ENCODE measurements at places on chromosomes 4 and X. TPM values are rescaled to one million over a fixed set of nuclear protein-coding genes. Genes with fewer than 3 reads are reported as not detected.

Gene HSD17B13
- 0.22 TPM for total RNA-seq

DNA sequence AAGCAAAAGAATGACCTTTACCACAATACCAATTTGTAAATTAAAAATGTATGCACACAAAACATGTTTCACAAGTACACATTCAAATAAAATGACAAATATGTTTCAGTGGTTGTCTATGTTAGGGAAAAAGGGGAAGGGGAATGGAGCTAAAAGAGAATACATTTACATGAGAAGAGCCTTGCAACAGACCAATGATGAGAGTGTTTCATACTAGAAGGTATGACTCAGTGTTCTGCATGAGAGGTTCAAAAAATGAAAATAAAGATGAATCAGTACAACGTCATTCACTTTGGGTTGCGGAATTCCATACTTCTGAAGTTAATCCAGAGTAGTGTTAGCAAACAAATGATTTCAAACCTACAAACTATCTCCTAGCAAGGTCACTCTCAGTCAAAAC is 51.7 kb downstream of the RPGR start:
- DNase-seq: no peak

- DNase-seq: no peak
These were observed 20.1 kb upstream of the MAP7D3 start for GRCh38 chrX:136271300-136271699.

- DNase-seq: no peak
These were observed 35.9 kb upstream of the MSANTD1 start for GRCh38 chr4:3213106-3213425.

Gene PAGE5
- 1.1 TPM for total RNA-seq

Gene PPARGC1A
- total RNA-seq: not detected

DNA sequence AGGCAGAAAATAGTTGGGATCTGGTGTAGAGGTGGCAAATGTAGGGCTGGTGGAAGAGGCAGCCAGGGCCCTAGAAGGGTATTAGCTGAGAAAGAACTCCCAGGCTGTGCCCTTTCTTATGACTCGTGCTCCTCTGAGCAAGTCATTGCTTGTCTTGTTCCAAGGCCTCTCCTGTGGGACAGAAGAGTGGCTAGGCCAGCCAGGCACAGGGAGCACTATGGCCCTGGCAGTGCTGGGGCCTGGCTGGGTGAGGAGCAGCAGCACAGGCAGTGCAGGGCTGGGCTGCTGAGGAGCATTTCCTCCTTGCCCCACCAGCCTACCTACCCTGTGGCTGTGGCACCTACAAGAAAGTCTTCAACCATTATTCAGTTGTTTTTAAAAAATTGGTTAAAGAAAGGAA is 298.5 kb upstream of the NR3C2 start:
- no peak for DNase-seq

DNA sequence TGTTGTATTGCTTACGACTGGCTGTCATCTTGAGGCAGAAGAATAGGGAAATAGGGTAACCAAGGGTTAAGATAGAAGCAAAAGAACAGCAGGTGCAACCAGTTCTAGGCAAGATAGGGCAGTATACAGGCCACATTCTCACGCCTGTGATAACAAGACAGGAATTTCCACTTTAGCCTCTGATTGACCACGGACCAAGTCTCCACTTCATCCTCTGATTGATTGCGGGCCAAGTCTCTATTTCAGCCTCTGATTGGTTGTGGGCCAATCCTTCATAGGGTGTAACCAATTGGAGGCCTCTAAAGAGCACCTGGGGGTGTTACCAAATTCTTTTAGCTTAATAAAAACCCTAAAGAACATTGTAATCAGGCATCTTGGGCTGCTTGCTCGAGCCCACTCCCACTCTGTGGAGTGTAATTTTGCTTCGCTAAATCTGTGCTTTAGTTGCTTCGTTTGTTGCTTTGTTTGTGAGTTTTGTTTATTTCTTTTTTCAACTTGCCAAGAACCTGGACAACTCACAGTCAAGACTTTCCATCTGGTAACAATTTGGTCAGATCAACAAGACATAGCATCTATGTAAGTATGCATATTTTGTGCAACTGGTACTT is 8.7 kb upstream of the TBC1D9 start:
- DNase-seq: no peak

Gene PNMA5
- total RNA-seq: not detected

- DNase-seq: no peak
These were observed 359.6 kb upstream of the PITX2 start for GRCh38 chr4:110982486-110982885.

DNA sequence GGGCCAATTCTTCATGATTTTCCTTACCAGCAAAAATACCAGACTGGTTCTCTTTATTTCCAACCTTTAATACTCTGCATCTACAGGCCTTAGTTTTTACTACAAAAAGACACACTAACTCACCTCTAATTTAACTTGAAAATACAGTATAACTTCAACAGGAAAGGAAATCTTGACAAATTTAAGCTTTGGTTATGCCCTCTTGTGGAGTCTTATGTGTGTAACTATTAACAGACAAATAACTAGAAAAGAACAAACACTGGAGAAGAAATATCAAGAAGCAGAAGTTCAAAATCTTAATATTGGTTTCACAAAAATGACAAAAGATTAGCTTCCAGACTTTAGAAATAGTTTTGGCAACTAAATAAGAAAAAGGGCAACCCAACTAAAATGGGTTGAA is 33.0 kb downstream of the PPA2 start:
- DNase-seq: no peak

DNA sequence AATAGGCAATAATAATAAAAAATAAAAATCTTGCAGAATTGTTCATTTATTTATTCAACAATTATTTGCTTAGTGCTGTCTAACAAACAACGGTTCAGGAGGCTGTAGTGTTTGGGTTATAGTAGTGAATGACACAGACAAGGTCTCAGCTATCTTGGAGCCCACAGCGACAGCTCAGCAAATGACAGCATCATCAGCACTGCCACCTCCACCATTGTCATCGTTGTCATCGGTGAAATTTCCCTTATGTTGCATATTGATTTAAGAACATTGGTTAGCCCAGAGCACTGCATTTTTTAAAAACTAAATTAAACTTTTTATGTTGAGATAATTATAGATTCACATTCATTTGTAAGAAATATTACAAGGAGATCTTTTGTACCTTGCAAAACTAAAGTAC is 79.9 kb downstream of the TRAPPC11 start:
- DNase-seq: no peak

Gene PDGFRA
- total RNA-seq: not detected

Gene SLC35A2
- 27.1 TPM for total RNA-seq

DNA sequence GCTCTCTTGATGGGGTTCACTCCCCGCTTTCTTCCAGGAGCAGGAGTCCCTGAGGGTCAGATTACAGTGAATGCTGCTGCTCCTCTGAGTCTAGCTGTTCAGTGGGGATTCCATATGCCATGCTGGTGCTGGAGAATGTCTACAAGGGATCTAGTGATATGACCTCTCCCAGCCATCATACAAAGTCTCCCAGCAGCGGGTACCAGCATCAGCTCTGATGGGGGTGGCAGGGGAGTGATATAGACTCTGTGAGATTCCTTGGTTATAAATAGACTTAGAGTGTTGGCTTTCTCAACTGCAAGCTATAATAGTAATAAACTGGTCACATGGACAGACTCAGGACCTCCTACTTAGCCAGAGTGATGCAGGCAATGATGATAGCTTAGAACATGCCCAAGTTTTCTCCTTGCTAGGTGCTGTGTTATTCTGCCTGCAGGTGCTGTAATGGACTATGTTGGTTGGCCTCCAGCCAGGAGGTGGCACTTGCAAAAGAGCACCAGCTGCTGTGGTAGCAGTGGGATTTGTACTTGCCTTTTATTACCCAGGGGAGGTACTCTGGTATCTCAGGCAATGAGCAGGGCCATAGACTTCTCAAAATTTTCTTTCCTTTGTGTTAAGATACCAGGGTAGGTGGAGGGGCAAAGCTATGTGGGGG is 202.9 kb downstream of the CHIC1 start:
- DNase-seq: no peak

DNA sequence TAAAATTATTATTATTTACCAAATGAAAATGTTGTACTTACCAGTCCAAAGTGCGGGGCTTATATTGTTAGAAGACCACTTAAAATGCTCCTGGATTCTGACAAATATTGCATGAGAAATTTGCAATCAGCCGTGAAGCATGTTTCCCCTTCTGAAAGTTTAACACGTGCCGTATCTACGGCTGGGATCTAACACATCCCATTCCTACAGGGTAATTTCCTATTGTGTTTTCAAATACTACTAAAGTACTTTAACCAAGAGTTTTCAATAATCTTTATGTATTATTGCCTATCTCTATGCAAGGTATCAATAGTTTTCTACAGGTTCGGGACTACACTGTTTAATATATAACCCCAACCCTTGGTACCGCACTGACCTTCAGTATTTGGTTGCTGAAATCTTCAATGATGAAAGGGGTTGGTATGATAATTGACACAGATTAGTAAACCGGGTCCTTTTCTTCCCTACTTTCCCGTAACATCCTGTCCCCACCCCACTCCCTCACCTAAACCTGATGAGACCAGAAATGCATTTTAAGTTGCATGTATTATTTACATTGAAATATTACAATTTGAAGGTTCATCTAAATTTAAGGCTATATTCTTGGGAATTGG is 795 bp upstream of the BRWD3 start:
- DNase-seq: no peak

- no peak for DNase-seq
These were observed 64.8 kb downstream of the IRS4 start for GRCh38 chrX:108671526-108671925.

Gene MTNR1A
- total RNA-seq: not detected

GRCh38 chrX:13659063-13659462 is 6.1 kb downstream of the TCEANC start:
- no peak for DNase-seq

- no peak for DNase-seq
These were observed 65.5 kb downstream of the FHDC1 start for GRCh38 chr4:153001626-153002025.

Gene PAGE1
- not detected for total RNA-seq

DNA sequence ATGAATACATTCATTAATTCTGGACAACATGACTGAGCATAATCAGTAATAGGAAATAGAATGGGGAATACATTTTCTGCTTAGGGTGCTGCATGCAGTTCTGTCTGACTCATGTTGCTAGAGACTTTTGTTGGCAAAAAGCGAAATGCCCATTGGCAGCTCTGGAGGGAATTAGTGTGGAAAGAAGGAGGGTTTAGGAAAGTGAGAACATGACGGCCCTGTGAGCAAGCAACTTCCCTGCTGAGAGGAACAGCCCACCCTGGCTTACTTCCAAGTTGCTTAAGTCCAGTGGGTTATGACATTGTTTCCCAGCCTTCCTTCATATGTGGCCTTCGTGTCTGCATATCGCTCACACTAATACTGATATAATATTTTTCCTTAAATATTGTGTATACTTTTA is 13.8 kb downstream of the MAD2L1 start:
- no peak for DNase-seq

GRCh38 chr4:129532573-129532972 is 436.6 kb downstream of the C4orf33 start:
- DNase-seq: no peak

Gene PABPC1L2B
- total RNA-seq: not detected

DNA sequence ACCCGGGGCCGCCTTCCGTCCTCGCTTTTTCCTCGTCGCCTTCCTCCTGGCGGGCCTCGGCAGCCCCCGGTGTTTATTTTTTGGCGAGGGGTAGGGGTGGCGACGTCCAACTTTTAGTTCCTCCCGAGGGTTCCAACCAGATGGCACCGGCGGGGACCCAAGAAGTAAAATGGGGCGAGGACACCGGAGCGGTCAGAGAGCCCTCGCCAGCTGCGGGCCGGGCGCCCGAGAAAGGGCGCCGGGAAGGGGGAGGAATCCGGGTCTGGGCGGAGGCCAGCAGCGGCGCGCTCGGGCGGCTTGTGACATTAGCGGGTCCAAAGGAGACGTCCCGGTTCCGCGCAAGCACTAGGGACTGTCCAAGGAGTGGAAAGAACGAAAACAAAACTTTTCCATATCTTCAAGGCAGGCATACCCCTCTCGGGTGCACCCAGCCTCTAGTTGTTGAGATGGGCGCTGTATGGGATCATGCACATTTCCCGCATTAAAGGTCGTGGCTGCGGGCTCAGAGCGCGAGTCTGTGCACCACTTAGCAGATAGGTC is 691 bp upstream of the USP46 start:
- no peak for DNase-seq

- DNase-seq: no peak
These were observed 34.9 kb upstream of the IL1RAPL1 start for GRCh38 chrX:28552322-28552721.

GRCh38 chrX:84666086-84666485 is 163.8 kb upstream of the HDX start:
- DNase-seq: no peak

Gene ZCCHC18
- total RNA-seq: 2.9 TPM

Gene PCDH10
- total RNA-seq: not detected

Measured in CD8-positive, alpha-beta memory T cell (primary cell).